CD8-positive, alpha-beta memory T cell (primary cell): ENCODE measurements at places on chromosomes 2 and 18. TPM values are rescaled to one million over a fixed set of nuclear protein-coding genes. Genes with fewer than 3 reads are reported as not detected.

DNA sequence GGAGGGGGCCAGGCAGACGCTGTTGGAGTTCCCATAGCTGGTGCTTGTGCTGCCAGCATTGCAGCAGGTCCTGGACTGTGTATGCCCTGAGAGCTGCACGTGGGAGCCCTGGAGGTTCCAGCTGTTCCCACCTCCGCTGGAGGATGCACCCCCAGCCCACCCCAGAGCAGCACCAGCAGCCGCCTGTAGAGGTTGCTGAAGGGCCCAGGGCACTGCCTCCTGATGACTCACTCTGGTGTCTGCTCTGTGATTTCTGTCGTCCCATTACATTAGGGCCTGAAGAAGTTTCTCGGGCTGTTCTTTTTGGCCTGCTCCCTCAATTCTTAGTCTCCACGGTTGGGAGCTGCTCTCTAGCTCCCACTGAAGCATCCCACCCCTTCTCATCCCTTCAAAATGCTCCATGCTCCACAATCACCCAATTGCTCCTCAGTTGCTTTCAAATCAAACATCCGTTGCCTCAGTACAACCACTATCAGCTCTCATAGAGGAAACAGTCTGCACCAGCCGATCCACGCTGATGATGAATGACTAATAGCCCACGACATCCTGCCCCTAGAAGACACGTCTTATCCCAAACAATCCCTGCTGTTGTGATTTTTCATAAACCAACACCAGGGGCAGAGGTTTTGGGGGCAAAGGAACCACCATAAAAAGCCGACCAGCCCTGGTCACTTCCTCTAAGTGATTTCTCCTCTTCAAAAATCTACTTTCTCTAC lies 65.2 kb upstream of the RNF152 start:
- no peak for DNase-seq

- no peak for DNase-seq
Observed at GRCh38 chr2:219476652-219477151, 22.0 kb upstream of the GMPPA start.

- no peak for DNase-seq
Observed at GRCh38 chr18:37266290-37266689, 299.3 kb downstream of the CELF4 start.

TRPM8 gene
- not detected for total RNA-seq

FOXI3 gene
- not detected for total RNA-seq

DNA sequence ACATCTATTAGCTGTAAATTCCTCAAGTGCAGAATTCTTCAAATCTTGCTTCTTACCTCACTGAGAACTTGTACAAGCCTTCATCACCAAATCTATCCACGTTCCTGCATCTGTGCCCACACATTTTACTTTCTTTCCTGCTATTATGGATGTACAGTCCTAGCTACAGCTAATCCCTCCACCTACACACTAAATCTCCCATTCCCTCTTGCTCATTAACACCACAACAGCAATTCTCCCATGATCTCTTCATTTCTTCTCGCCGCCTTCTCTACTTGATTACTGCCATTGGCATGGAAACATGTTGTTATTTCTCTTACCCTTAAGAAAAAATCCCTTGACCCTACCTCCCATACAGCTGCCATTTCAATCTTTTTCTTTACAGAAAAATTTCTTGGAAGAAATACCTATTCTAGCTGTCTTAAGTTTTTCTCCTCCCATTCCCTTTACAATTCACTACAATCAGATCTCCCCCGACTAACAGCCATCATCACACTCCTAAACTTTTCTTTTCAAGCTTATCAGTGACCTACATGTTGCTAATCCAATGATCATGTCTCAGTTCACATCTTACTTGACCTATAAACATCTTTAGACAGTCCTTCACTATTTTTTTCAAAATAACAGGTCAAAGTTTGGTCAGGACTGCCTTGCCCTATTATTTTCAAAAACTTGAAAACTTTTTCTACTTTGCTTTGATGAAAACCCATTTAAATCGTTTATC lies 41.0 kb downstream of the ROCK2 start:
- DNase-seq, result no peak

MYOM1 gene
- 1.2 TPM for total RNA-seq

GRCh38 chr2:46885376-46885775 lies 30.2 kb downstream of the MCFD2 start:
- no peak for DNase-seq

EVA1A gene
- total RNA-seq, result not detected

DNA sequence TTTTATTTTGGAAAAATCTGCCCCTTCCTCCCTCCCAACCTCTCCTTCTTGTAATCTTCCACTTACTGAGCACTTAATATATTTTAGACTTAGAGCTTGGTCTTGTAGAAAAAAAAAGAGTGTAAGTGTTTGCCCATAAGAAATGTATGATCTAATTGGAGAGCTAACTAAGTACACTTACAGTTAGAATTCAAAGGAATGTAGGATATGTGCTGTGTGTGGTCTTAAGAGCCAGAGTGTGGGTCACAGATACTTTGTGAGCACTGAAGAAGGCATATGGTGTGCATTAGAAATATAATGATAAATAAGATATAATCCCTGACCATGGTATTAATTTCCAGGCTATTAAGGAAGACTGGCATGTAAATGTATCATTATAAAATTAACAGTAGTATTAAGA lies 91.8 kb upstream of the ZNF521 start:
- DNase-seq, result no peak

AKAIN1 gene
- total RNA-seq, result not detected

- DNase-seq, result no peak
Observed at GRCh38 chr2:140504601-140505000, 1626.2 kb downstream of the LRP1B start.
